ENCODE measurements at places on chromosomes 13 and 19.

- no peak for DNase-seq
These were observed 102.0 kb downstream of the KDM4B start for GRCh38 chr19:5070930-5071329.

DNA sequence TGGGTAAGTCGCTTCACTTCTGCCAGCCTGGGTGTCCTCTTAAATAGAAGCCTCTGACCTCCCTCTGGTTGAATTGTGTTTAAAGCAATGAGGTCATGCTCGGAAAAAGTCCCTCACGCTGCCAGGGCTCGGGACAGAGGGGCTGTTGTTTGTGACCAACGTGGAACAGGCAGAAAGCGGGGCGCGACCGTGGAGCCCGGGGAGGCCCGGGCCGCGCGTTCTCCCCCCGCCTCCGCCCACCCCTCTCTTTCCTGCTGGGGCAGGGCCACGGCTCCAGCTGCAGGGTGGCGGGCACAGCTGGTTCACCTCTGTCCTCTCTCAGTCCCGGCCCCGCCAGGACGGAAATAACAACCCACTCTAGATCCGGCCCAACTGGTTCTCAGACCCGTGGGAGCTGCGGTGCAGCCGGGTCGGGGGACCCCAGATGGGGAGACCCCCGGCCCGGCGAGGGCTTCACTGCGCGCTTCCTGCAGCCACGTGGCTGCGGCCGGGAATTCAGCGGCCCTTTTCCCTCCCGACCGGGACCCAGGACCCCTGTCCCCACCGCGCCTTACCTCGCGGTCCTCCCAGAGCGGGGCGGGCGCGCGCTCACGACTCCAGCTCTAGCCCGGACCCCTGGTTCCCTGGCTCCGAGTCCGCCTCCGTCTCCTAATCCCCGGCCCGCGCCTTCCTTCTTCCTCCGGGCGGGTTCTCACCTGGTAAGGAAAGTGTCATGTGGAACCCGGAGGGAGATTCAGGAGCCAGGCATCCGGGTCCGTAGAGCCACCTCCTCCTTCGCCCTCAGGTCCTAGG, 1.9 kb downstream of the CDC42EP5 start:
- DNase-seq: no peak

DNA sequence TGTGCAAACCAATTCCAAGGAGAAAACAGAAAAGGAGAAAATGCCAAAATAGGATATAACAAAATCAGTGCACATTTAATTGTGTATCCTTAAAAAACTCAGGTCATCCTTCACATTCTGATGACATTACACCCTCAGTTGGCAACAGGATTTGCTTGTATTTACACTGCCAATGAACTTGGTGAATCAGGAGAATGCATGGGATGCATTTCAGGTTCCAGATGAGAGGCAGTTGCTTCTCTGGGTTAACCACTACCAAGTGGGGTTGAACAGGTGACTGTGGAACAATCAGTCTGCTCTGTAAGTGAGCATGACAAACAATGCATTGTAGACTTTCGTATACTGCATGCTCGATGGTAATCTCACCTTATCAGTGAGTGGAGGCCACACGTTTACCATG, 79.1 kb downstream of the STARD13 start:
- DNase-seq: no peak

- DNase-seq: peak; percentile 45
These were observed 42.6 kb upstream of the ADGRL1 start for GRCh38 chr19:14248578-14249011.

- DNase-seq: no peak
These were observed 24.6 kb upstream of the F7 start for GRCh38 chr13:113080901-113081521.

DNA sequence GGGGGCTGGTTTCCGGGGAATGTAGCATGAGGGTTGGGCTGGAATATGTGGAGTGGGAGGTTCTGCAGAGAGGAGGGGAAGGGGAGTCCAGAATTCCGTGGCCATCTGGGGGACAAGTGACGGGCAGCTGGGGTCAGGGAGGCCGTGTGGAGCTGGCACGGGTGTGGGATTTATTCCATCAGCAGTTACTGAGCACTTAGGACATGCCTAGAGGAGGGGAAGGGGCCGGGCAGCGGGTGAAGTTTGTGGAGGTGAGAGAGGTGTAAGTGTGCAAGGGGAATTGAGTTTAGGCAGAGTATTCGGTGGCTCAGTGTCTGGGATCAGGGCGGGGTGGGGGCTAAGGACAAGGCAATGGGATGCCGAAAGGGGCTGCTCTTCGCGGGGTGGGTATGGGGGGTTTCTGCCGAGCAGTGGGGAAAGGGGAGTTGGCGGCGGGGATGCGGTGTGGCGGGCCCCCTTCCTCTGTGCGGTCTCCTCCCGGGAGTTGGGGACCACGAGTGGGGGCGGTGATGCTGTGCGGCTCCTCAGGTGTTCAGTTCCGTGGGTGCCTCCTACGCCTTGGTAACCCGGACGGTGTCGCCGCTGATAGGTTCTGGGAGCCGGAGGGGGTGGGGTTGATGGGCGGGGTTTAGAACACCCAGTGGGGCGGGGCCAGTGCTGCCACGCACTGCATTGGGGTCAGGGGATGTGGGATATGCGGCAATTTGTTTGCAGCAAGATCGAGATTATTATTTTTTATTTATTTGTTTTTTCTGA, 5.4 kb downstream of the CCDC61 start:
- peak; percentile 59 for DNase-seq

DNA sequence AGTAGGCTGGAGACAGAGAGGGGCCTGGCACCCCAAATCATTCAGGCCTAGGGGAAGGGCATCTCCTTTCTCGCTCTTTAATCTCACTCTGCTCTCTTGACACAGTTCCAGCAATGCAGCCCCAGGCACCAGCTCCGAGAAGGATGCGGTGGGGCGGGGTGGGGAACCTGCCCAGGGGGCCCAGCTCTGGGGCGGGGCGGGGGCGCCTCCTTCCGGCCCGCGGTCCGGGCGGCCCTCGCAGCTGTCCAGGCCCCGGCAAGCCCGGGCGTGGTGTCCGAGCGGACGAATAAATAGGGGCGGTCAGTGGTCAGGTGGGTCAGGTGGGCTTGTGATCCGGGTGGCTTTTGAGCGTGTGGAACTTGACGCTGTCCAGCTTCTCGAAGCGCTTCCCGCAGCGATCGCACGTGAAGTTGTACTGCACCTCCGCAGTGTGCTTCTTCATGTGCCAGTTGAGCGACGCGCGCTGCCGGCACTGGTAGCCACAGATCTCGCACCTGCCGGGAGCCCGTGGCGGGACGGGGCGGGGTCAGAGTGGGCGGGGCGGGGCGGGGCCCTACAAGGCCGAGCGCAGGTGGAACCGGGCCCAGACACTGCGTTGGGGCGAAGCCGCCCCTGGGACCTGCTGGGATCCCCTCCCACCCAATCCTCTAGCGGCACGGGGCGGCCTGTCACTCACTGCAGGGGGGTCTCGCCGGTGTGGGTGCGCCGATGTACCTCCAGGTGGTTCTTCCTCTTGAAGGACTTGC, 2.7 kb upstream of the ELAVL3 start:
- DNase-seq: no peak

DNA sequence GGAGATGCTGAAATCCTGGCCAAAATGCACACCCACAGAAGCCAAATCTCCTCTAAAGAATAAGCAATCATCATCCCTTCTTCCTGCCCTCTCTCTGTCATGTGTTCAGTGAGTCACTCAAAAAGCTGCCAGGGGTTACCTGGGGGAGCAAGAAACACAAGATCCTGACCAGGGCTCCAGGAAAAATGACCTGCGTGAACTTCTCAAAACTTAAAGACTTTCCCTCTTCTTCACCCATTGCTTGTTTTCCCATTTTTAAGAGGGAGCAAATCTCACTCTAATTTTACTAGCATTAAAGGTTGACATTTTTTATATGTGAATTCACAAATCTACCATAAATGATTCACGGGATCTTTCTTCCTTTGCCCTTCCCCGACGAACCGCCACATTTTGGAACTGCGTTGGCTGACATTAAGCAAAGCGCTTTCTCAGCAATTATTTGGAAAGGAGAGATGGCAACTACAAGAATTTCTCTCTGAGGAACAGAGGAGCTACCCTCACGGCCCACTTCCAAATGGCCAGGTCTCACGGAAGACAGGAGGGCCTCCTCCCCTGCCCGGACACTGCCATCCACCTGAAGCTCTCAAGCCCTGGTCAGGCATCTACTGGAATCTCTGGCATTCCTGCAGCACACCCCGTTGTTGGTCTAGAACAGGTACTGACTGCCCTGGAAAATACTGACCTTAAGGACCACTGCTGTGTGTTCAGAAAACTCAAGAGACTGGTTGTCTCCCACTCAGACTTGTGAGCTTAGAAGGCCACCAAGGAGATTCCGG, 14.2 kb downstream of the TSHZ3 start:
- no peak for DNase-seq
